Right lung (tissue), 10 donors: ENCODE measurements at places on chromosomes 3 and 15.

GRCh38 chr15:63497642-63498467 is 6.5 kb upstream of the USP3 start:
- DNase-seq: no peak

DNA sequence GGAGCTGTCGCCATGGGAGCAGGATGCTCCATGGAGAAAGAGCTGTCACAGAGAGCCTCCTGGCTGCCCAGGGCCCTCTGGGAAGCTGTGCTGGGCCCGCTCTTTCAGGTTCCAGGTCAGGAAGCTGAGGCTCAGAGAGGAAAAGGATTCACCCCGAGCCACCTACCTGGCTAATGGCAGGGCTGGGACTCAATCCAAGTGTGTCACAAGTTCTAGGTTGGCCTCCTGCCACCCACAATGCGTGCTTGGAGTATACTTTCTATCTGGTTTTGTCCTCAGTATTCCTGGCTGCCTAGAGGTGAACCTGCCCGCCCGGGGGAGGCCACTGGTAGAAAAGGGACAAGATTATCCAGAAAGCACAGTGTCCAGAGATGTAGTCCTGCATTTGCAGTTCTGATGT is 23.6 kb downstream of the FAH start:
- DNase-seq: no peak

DNA sequence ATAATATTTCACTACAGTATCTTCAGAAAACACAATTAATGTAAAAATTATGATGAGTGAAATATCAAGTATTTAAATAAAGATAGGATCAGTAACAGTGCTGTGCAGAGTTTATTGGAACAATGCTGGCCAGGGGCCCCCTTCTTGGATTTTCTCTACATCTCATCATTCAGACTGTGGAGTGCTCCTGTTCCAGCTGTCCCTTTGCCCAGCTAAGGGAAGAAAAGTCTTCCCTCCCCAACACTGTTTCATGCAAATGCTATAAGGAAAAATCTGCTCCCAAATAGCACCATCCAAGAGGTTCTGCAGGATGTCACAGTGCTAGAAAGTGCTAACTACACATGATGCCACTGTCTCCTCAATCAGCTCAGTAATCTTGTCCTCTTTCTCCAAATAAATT is 64.5 kb downstream of the RPL39L start:
- DNase-seq: no peak

- DNase-seq: no peak
Observed at GRCh38 chr3:29677421-29677820, 396.6 kb downstream of the RBMS3 start.

GRCh38 chr3:129525341-129525968 is 3.0 kb upstream of the RHO start:
- no peak for DNase-seq

- DNase-seq: no peak
Observed at GRCh38 chr3:124246376-124246775, 254.5 kb upstream of the ROPN1 start.

GRCh38 chr3:107283948-107284347 is 93.3 kb upstream of the CCDC54 start:
- no peak for DNase-seq

DNA sequence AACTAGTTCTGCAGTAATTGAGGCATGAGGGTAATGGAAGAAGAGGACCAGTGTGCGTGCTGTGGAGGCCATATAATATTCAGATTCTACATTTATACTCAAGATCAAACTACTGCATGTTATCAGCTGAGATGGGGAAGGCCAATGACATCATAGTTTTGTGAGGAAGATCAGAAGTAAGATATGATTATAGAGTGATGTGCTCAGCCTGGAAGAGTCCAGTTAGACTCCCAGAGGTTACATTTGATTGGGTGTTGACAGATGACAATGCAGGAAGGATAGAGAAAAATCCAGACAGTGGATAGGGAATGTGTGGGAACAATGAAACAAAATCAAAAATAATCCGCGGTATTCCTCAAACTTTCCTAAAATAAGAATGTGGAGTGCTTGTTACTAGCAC is 35.4 kb downstream of the GOLIM4 start:
- no peak for DNase-seq

- no peak for DNase-seq
Observed at GRCh38 chr3:121621491-121621890, 28.3 kb downstream of the FBXO40 start.

GRCh38 chr3:24829629-24830229 is 335.1 kb upstream of the THRB start:
- DNase-seq: no peak

DNA sequence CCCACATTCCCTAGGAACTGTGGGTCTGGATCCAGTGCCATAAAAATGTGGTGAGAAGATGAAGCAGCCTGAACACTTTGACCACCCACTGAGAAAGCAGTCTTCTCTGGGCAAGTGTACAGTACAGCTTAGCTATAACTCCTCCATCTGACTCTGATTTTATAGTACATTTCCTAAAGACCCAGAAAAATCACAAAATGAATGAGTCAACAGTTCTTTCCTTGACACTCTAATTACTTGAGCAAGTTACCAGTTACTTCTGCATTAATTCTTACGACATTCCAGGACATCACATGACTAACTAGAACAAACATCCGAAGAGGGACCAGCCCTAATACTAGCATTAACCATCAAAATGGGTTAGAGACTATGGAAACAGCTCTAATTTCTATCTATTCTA is 148.1 kb upstream of the PEX5L start:
- DNase-seq: no peak

- DNase-seq: no peak
Observed at GRCh38 chr3:30970183-30970582, 75.7 kb upstream of the GADL1 start.

GRCh38 chr3:186366206-186366605 is 4.2 kb upstream of the DGKG start:
- DNase-seq: no peak
